Mesenteric fat pad (tissue), 1 donor: ENCODE measurements at places on chromosomes 13 and 19. TPM values are rescaled to one million over a fixed set of nuclear protein-coding genes. Genes with fewer than 3 reads are reported as not detected.

GRCh38 chr19:38639679-38640078, 7.8 kb upstream of the ACTN4 start:
- DNase-seq: no peak

GRCh38 chr13:84297251-84297650, 415.0 kb upstream of the SLITRK1 start:
- no peak for DNase-seq

DNA sequence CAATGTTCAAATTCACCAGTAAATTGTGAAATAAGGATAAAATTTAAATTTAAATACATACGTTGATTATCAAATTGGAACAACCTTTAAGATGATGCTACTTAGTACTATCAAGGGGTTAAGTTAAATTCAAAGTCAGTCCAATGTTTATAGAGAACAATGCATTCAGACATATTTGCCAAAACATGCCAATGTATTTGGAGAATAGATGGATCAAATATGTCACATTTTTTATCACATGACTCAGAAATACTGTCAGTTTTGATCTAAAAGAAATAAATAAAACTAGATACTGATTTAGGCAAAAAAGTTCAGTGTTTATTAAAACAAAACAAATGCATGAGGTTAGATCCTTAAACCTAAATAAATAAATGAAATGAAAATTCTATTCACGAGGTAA, 281.2 kb downstream of the SLITRK5 start:
- no peak for DNase-seq

The VSIG10L gene
- 2.4 TPM for total RNA-seq

DNA sequence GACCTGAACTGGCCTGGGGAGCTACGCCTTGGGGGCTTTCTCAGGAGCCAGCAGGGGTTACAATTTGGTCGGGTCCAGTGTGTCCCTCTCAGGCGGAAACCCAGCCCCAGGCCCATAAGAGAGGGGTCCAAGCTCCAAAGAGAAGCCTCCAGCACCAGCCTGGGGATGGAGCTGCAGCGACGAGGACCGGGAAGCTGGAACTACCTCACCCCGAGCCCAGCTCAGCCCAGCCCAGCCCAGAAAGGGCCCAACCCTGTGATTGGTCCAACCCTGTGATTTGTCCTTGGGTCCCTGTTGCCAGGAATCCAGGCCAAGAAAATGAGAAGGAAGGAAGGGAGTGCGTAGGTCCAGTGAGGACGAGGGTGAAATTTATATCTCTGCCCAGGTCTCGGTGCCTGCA, 24.1 kb downstream of the CLEC4M start:
- DNase-seq: peak; percentile 68

The MTUS2 gene
- not detected for total RNA-seq
